ENCODE measurements at places on chromosomes 3 and 15.
A peak's percentile ranks its signal among the peaks of the same experiment; 100 is the strongest.

DNA sequence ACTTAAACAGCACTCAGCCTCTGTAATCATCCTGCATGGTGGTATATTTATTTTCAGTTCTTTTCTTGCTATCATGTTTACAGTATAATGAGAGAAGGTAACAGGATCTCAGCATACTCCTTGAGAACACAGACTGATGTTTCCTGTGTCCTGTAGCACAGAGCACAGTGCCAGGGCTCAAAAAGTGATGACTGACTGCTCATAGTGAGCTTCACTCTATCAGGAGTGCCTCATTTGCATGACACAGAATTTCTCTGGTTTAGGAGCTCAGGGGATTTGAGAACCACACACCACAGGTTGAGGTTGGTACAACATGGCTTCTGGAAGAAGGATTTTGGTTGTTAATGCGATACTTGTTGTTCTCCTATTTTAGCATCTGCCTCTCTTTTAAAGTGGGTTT is 68.5 kb upstream of the SLC2A2 start:
- no peak for DNase-seq

DNA sequence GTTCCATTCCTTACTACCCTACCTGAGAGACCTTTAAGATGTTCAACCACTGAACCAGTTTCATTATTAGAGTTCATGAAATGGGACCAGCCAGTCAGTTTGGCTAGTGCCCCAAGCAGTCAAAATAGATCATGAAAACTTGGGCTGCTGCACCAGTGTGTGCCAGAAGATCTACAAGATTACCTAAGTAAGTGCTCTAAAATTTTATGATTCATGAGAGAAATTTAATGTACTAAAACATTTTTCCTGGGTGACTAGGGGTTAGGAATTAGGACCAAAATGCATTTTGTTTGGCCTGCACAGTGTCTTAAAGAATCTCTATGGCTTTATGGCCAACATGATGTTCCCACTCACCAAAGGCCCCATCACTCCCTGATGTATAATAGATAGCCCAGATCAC is 214.7 kb downstream of the ATP8B4 start:
- no peak for DNase-seq

DNA sequence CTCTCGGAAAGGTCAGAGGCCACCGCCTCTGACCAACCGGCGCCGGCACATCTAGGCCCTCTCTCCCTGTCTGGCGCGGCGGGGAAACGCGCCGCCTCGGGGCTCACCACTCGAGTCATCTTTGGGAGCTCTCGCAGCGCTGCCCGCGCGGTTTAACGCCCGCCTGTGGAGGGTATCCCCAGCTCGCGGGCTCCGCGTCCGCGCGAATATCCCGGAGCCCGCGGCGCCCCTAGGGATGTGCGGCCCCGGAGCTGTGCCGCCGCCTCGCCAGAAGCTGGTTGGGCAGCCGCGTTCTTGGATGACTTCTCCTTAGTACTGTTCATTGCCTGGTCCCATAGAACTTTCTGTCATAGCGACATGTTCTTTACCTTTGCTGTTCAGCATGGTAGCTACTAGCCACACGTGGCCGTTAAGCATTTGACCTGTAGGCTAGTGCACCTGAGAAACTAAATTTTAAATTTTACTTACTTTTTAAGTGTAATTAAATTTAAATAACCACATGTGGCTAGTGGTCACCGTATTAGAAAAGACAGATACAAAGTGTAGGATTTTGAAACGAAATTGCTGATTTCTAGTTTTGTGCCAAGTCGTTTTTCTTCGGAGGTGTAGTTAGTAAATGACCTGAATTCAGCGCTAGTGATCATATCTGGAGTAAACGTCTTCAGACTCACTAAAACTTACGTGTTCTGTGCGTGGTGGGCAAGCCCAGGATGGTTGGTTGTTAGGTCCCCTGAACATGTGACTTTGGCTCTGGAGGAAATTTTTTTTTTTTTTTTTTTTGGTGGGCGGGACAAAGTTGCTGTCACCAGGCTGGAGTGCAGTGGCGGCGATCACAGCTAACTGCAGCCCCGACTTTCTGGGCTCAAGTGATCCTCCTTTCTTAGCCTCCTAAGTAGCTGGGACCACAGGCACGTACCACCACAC is 835 bp downstream of the ARIH2 start:
- DNase-seq: peak; percentile 64

DNA sequence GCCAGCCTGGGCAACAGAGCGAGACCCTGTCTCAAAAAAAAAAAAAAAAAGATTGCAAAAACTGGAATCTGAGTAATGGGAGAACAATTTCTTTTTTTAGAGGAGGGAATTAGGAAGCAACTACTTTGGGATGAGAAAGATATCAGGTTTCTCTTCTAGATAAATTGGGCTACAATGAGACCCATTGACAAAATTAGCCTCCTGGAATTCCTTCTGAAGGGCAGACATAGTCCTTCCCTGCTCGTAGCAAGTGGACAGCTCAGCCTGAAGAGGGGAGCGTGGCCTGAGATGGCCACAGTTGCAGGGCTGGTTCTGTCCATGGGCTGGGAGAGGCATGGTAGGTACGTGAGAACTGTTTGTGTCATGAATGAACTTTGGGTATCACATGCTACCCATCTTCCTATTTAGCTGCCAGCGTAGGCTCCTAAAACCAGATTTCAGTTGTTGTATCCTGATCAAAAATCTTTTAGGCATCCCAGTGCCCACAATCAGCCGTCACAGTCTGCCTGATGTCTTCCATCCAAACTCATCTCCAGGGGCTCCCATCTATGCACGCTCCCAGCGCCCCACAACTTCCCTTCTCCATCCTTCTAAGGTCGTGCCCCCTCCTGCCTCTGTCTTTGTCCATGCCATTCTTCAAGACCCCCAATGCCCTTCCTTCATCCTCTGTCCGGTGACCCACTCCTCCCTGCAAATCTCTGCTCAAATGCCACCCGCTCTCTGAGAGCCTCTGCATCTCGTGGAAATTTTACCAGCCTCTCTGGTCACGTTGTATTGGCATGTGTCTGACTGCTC is 92.0 kb upstream of the NR2E3 start:
- no peak for DNase-seq

DNA sequence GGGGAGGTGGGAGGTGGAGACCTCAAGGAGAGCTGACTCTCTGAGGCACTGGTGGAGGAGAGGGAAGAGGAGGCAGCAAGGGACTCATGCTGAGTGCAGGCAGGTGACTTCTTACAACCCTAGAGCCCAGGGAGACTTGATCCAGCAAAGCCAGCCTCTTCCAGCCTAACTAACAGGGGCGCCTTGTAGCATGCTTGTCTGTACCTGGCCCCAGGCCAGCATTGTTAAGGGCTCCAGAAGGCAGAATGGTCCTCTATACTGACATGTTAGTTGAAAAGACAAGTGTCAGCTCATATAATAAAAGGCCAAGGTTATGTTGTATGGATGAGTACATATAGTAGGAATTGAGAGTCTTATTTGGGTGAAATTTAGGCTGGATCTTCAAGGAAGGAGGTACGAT is 65.4 kb downstream of the CHDH start:
- DNase-seq: no peak

Measured in activated CD4-positive, alpha-beta T cell treated with anti-CD3 and anti-CD28 coated beads, Interleukin-2, amount 50 U/mL, for 48 hours (primary cell).